ENCODE measurements at places on chromosomes 2 and 18.

DNA sequence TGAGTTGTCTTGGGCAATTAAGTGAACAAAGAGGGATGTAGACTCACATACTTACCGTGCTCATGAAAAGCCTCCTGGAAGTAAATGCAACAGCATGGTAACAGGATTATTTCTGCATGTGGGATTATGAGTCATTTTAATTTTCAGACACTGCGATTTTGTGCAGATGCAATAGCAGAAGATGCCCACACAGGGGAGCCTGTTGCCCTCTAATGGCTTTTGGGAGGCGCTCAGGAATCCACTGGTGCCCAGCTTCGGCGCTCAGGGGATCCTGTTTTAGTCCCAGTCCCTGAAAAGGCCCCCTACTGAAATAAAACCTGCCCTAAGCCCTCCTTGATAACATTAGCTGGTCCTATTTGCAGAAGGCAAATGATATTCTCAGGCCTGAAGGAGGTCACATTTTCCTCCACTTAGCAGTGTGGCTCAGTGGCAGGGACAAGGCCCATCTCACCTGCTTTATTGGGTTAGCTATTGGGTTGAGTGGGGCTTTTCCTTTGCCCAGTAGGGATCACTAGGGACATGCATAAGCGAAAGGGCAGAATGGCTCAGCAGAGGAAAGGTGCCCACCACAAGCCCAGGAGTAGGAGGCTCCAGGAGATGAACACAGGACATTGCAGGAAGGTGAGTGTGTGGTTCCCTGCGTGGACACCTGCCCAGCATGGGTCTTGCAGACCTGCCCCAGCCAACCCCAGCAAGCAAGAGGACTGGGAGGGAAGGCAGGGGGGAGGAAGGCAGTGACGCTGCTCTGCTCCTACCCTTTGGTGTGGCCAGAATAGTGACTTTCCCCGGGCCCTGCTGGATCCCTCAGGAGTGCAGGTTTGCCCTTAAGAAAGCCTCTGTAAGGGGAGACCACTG, 26.5 kb upstream of the KCNS3 start:
- no peak for DNase-seq

DNA sequence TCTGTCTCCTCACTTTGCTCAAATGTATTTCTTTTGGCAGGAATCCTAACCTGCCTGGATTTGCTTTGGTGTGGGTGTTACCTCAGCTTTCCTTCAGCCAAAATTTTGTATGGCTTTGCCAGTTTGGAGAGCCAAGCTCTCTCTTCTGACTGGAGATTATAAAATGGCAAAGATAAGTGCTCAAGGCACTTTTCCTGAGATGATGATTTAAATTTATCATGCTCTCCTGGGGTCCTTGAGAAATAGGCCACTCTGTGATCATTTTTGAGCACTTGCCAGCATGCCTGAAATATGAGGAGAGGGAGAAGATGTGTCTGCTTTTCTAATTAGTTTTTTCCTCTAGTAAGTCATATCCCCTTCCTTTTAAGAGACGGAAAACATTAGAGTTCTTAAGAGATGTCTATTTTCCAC, 683.0 kb downstream of the SLC4A3 start:
- no peak for DNase-seq

DNA sequence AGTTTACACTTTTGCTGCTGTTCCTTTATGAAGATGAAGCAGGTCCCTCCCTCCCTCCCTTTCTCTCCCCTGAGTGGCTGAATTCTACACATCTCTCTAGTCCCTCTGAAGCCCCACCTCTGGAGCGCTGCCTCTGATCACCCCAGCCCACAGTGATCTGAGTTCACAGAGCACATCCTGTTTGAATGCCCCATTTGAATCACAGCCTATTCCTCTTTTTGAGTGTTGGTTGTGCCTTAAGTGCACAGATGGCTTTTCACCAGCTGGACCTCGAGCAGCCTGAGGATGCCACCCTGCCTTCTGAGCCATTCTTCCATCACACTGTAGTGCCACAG, 87.1 kb downstream of the ITGB1BP1 start:
- no peak for DNase-seq

DNA sequence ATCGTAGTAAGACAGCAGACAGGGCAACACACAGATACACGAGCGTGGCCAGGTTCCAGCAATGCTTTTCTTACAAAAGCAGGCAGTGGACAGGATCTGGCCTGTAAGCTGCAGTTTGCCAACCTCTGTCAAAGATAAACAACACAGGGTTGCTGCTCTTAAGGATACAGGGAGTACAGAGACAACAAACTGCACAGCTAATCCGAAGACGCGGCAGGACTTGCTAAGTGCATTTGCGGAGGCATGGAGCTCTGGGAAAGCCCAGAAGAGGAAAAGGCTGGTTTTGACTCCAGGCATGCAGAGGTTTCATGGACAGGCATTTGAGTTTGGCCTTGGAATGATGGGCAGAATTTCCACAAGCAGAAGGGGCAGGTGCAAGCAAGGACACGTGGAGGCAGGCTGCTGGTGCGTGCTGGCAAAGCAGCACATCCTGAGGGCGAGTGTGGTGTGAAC, 24.4 kb downstream of the SERTAD2 start:
- no peak for DNase-seq

DNA sequence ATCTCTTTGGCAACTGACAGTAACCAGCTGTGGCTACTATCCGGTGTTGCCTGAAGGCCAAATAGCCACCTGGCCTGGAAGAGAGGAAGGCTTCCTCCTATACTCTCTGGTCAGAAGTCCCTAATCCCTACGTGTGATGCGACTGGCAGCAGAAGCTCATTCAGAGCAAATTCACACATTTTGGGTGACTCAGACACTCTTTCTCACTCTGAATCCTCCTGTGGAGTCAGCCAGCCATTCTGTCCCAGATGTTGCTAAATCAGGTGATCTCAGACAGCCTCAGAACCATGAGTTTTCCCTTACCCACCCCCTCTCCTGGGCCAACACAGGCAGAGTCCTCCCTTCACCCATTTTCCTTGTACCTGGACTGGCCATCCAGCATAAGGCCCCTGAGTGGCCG, 34.7 kb downstream of the CFAP53 start:
- DNase-seq: no peak

- DNase-seq: no peak
These were observed 83.1 kb downstream of the PTH2R start for GRCh38 chr2:208489687-208490086.

- no peak for DNase-seq
These were observed 63.9 kb upstream of the CCDC195 start for GRCh38 chr2:224780106-224780505.

DNA sequence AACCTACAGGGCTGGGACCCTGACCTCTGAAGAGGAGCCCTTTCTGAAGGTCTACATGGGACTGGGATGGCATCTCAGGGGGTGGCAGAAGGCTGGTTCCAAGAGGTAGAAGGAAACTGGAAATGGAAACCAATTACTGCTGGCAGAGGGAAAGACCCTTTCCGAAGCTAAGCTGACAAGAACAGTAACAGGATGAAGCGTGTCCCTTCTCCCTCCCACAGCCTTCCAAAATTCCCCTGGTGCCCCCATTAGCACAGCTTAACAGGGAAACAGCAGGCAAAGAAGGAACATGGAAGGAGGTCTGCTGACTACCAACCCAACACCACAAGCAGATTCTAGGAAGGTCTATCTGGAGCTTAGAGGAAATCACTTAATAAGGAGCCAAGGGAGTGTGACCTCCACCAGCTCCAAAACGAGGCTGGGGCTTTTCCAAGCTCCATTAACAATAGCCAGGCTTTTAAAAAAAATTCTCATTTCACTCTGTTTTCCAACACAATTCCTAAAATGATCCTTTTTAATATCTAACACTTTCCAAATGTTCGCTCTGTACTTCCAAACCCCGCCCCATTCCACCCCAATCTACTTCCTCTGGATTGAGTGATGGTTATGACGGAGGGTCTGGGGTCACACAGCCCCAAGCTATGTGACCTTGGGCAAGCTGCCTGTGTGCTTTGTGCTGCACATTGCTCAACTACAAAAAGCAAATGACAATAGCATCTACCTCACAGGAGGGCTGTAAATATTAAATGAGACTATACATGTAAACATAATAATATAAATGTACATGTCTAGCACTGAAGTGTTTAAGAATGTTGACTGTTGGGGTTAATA, 55.2 kb downstream of the STK39 start:
- DNase-seq: no peak

DNA sequence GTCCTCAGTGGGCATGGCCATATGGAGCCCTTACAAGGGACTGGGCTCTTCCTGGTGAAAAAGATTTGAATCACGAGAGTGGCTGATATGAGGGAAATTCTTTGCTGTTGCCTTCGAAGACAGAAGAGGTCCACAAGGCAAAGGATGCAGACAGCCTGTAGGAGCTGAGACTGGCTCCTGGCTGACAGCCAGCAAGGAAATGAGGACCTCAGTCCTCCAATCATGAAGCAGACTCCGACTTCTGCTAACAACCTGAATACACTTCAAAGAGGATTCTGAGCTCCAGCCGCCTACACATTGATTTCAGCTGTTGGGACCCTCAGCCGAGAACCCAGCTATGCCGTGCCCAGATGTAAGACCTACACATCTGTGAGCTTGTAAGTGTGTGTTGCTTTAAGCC, 3.0 kb upstream of the ST8SIA5 start:
- DNase-seq: no peak

DNA sequence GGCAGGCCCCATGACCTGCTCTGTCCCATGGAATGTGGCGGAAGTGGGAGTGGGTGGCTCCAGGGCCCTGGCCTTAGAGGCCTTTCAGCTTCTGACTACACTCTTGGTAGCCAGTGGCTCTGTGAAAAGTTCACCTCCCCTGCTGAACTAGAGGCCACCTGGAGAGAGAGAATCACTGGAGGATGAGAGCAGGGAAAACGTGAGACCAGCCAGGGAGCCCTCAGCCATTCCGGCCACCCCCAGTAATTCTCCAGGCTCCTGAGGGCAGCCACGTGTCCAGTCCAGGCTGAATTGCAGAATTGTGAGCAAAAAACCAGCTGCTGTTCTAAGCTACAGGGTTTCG, 10.5 kb downstream of the COLEC12 start:
- no peak for DNase-seq

All from stimulated activated CD4-positive, alpha-beta T cell treated with anti-CD3 and anti-CD28 coated beads, Interleukin-1b, Interleukin-23, amount 100 ng/mL, for 1 hour (primary cell).